Activated T-helper 2 cell treated with anti-CD3 and anti-CD28 coated beads, Interferon-gamma antibody, Interleukin-2, Interleukin-4, amounts not matched to agents 10 μg/mL and 5 μg/mL and 100 μg/mL, durations not matched to agents 14 hours and 24 hours and 36 hours (primary cell): ENCODE measurements at places on chromosomes 12 and 14.

DNA sequence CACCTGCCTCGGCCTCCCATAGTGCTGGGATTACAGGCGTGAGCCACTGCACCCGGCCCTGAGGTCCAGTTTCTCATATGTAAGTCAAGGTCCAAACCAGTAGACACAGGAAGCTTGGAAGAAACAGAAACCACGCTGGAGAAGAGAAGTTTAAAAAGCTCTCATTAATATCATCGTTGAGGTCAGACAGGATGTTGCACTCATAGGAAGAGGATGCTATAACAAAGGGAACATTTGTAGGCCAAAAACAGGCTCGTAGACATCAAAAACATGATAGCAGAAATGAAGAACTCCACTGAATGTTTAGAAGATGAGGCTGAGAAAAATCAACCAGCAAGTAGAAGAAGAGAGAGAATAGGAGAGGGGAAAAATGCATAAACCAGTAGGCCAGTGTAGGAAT lies 46.8 kb downstream of the ACACB start:
- no peak overlapping the region for H3K4me3 ChIP-seq
- peaks cover 3% of the 10 kb centered on the region for H3K36me3 ChIP-seq
- no peaks in the 10 kb centered on the region for H3K27me3 ChIP-seq
- peaks cover 2% of the 10 kb centered on the region for H3K4me1 ChIP-seq
- DNase-seq: no peak

GRCh38 chr14:61994589-61994988 lies 232.4 kb downstream of the SNAPC1 start:
- H3K27ac ChIP-seq: no peak overlapping the region
- no peak for DNase-seq
- no peaks in the 10 kb centered on the region for H3K4me1 ChIP-seq
- H3K27me3 ChIP-seq: peaks cover 5% of the 10 kb centered on the region

GRCh38 chr12:64609536-64610078 lies 688 bp upstream of the RASSF3 start:
- DNase-seq: no peak
- H3K27me3 ChIP-seq: no peaks in the 10 kb centered on the region
- H3K27ac ChIP-seq: peak overlapping the region; percentile 87
- H3K4me3 ChIP-seq: peak overlapping the region; percentile 86
- H3K4me1 ChIP-seq: peaks cover 25% of the 10 kb centered on the region

DNA sequence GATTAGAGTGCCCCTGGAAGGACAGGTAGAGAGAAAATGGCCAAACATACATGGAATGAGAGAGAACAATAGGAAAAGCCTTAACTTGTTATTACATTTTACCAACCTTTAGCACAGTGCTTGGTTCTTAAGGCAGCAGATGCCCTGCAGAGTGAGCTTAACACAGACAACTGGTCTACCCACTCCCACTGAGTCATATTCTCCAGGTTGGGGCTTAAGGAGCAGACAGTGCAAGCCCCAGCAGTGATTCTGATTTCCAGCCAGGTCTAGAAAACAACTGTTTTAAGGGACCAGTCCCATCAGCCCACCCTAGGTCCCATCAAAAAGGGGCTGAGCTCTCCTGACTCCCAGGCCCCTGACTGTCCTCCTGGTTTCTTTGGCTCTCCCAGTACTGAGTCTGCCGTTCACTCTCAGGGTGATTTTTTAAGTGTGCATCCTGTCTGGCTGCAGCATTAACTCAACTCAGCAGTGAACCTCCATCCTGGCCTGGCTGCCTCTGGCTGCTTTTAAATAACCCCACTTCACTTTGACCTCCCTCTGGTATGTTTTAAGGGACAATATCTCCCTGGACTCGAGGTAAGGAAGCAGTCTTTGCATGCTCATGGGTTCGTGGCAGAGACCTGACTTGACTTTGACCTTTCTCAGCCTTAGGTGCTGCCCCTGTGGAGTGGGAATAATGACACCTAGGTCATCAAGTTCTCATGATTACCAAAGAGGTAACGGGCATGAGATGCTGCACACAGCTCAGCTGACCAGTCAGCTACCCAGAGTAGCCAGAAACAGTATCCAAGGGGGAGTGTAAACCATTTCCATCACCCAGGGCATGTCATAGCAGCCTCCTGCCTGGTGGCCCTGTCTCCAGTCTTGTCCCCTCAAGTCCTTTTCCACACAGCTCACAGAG lies 210.7 kb upstream of the PWP1 start:
- H3K36me3 ChIP-seq: no peaks in the 10 kb centered on the region
- H3K4me1 ChIP-seq: peaks cover 11% of the 10 kb centered on the region
- no peaks in the 10 kb centered on the region for H3K27me3 ChIP-seq

DNA sequence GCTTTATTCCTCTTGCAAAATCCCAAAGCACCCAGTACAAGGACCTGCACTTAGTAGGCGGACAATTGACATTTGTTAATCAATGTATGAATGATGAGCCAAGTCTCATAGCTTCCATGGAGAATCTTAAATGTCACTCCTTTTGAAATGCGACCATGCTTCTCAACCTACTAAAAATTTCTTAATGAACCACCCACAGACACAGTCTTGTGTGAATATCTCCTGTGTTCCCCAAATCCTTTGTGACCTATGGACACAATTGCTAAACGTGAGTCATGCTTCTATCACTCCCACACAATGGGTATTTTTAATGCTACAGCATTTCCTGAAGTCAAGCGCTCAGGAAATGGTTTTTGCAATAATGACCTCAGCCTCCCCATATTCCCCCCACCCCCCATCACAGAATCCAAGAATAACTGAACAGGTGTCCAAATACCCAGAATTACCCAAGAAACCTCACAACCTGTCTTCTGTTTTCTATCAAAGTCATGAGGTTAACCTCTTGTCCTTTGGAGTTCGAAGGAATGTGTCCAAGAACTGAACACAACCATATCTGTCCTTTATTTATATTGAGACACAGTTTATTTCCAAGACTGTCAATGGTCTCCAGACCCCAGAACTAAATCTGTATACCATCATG lies 163.6 kb upstream of the PLEKHG7 start:
- H3K27me3 ChIP-seq: no peaks in the 10 kb centered on the region
- H3K27ac ChIP-seq: peak overlapping the region; percentile 93
- H3K36me3 ChIP-seq: peaks cover 16% of the 10 kb centered on the region
- no peak for DNase-seq

DNA sequence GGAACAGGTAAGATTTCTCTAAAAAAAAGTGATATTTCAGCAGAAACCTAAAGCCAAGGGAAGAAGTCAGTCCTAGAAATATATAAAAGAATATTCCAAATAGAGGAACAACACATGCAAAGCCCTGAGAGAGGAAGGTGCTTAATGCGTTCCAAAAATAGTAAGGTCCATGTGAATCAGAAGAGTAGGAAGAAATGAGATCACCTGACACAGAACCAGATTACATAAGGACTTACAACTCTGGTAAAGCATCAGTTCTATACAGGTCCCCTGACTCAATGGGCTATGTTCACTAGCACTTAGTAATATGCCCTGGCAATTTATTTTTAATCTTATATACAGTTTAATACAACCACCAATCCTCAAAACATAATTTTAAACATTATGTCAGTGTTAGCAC lies 30.0 kb downstream of the SENP1 start:
- H3K4me3 ChIP-seq: no peak overlapping the region
- peaks cover 53% of the 10 kb centered on the region for H3K36me3 ChIP-seq
- H3K27ac ChIP-seq: no peak overlapping the region
- no peaks in the 10 kb centered on the region for H3K27me3 ChIP-seq
- no peaks in the 10 kb centered on the region for H3K4me1 ChIP-seq
- DNase-seq: no peak

GRCh38 chr12:645563-646071 lies 17.6 kb downstream of the NINJ2 start:
- peaks cover 25% of the 10 kb centered on the region for H3K4me1 ChIP-seq
- no peaks in the 10 kb centered on the region for H3K27me3 ChIP-seq
- H3K36me3 ChIP-seq: no peaks in the 10 kb centered on the region
- no peak overlapping the region for H3K4me3 ChIP-seq
- no peak overlapping the region for H3K27ac ChIP-seq

GRCh38 chr14:69043596-69044260 lies 64.6 kb upstream of the ACTN1 start:
- H3K36me3 ChIP-seq: no peaks in the 10 kb centered on the region
- no peak overlapping the region for H3K27ac ChIP-seq
- no peak overlapping the region for H3K4me3 ChIP-seq
- H3K27me3 ChIP-seq: peaks cover 48% of the 10 kb centered on the region

- H3K27ac ChIP-seq: peak overlapping the region; percentile 12
- H3K4me1 ChIP-seq: peaks cover 47% of the 10 kb centered on the region
- DNase-seq: no peak
- H3K4me3 ChIP-seq: peak overlapping the region; percentile 5
- H3K27me3 ChIP-seq: no peaks in the 10 kb centered on the region
- peaks cover 67% of the 10 kb centered on the region for H3K36me3 ChIP-seq
Observed at GRCh38 chr14:81187832-81188522, 32.8 kb downstream of the GTF2A1 start.

DNA sequence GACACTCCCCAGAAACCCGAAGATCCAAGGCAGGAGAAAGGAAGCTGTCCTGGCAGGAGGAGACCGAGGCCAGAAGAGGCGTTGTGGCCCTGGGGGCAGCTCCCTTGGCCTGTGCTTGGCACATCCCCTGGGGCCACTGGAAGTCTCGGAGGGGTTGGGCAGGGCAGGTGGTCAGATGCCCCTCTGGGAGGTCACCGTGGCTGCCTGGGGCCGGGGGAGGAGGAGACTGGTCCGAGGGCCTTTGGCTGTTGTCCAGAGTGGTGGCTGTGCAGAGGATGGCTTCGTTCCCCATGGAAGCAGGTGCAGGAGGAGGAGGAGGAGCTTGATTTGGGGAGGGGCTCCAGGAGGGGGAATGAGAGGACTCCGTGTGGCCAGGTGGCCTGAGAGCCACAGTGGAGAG lies 3.3 kb upstream of the NUDT14 start:
- peaks cover 4% of the 10 kb centered on the region for H3K27me3 ChIP-seq
- no peaks in the 10 kb centered on the region for H3K36me3 ChIP-seq
- H3K27ac ChIP-seq: no peak overlapping the region
- no peak overlapping the region for H3K4me3 ChIP-seq

GRCh38 chr12:64714551-64714968 lies 44.6 kb downstream of the GNS start:
- no peaks in the 10 kb centered on the region for H3K27me3 ChIP-seq
- H3K4me3 ChIP-seq: no peak overlapping the region
- peaks cover 58% of the 10 kb centered on the region for H3K36me3 ChIP-seq
- peak overlapping the region; percentile 42 for H3K27ac ChIP-seq

- no peaks in the 10 kb centered on the region for H3K27me3 ChIP-seq
- DNase-seq: no peak
- no peak overlapping the region for H3K27ac ChIP-seq
- no peaks in the 10 kb centered on the region for H3K36me3 ChIP-seq
- no peak overlapping the region for H3K4me3 ChIP-seq
- no peaks in the 10 kb centered on the region for H3K4me1 ChIP-seq
Observed at GRCh38 chr14:33165144-33165925, 226.7 kb downstream of the NPAS3 start.

- H3K27me3 ChIP-seq: no peaks in the 10 kb centered on the region
- H3K27ac ChIP-seq: peak overlapping the region; percentile 6
- H3K36me3 ChIP-seq: peaks cover 7% of the 10 kb centered on the region
- no peak overlapping the region for H3K4me3 ChIP-seq
Observed at GRCh38 chr14:50524060-50524459, 8.3 kb downstream of the MAP4K5 start.

- no peak overlapping the region for H3K27ac ChIP-seq
- H3K4me3 ChIP-seq: no peak overlapping the region
- no peaks in the 10 kb centered on the region for H3K27me3 ChIP-seq
- H3K36me3 ChIP-seq: no peaks in the 10 kb centered on the region
- DNase-seq: no peak
- H3K4me1 ChIP-seq: peaks cover 13% of the 10 kb centered on the region
Observed at GRCh38 chr14:34680806-34681479, 33.5 kb downstream of the CFL2 start.

DNA sequence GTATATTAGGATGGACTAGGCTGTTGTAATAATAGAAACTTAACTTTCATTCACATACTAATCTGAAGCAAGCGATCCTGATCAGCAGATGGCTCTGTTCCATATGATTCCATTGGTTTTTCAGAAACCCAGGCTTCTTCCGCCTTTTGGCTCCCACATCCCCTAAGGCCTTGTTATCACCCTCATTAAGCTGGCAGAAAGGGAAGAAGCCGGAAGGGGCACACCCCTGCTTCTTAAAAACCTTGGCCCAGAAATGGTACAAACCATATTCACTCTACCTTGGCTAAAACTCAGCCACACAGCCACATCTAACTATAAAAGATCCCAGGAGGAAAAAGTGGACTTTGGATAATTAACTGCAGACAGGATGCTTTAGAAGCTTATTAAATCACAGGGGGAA lies 329.2 kb downstream of the PCNX1 start:
- H3K4me1 ChIP-seq: peaks cover 5% of the 10 kb centered on the region
- DNase-seq: no peak
- peaks cover 14% of the 10 kb centered on the region for H3K27me3 ChIP-seq

DNA sequence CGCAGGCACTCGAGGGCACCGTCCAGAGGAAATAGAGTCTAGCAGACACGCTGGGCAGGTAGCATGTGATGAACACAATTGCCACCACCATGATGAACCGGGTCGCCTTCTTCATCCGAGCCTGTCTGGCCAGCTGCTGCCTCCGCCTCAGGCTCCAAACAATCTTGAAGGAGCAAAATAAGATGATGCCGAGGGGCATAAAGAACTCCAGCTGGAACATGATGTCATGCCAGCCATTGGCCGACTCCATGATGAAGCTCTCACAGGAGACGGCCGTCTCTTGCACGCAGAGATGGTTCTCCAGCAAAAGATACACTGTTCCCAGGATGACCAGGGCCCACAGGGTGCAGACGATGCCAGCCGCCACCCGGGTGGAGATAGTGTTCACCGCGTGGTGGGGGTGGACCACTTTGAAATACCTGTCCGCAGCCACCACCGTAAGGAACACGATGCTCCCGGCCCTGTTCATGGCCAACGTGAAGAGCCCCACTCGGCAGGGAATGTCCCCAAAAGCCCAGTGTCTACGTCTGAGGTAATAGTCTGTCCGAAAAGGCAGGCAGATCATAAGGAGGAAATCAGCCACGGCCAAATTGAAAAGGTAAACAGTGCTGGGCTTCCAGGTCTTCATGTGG lies 945 bp downstream of the HCAR1 start:
- no peaks in the 10 kb centered on the region for H3K27me3 ChIP-seq
- peaks cover 22% of the 10 kb centered on the region for H3K36me3 ChIP-seq
- peaks cover 84% of the 10 kb centered on the region for H3K4me1 ChIP-seq
- no peak for DNase-seq

- no peaks in the 10 kb centered on the region for H3K36me3 ChIP-seq
- no peak for DNase-seq
- H3K4me1 ChIP-seq: peaks cover 11% of the 10 kb centered on the region
- no peak overlapping the region for H3K4me3 ChIP-seq
- no peak overlapping the region for H3K27ac ChIP-seq
Observed at GRCh38 chr14:35883677-35884293, 57.6 kb downstream of the BRMS1L start.

DNA sequence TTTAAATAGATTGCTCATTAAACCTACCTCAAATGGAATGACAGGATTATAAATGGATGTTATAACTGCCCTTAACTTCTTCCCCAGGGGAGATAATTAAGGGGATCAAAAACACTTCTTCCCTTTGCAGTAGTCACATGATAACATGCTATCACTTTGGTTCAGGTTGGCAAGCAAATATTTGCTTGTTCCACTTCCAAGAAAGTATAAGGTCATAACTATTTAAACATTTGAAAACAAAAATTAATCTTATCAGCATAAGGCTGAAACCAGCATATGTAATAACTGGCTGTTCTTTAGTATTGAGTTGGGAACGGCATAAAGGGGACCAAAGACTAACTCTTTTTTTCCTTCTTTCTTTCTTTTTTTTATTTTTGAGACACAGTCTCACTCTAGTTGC lies 2.4 kb upstream of the LYZ start:
- DNase-seq: no peak
- peaks cover 13% of the 10 kb centered on the region for H3K27me3 ChIP-seq
- H3K27ac ChIP-seq: no peak overlapping the region
- H3K4me3 ChIP-seq: no peak overlapping the region
